ENCODE measurements at places on chromosomes 2 and 18. TPM values are rescaled to one million over a fixed set of nuclear protein-coding genes. Genes with fewer than 3 reads are reported as not detected.

DNA sequence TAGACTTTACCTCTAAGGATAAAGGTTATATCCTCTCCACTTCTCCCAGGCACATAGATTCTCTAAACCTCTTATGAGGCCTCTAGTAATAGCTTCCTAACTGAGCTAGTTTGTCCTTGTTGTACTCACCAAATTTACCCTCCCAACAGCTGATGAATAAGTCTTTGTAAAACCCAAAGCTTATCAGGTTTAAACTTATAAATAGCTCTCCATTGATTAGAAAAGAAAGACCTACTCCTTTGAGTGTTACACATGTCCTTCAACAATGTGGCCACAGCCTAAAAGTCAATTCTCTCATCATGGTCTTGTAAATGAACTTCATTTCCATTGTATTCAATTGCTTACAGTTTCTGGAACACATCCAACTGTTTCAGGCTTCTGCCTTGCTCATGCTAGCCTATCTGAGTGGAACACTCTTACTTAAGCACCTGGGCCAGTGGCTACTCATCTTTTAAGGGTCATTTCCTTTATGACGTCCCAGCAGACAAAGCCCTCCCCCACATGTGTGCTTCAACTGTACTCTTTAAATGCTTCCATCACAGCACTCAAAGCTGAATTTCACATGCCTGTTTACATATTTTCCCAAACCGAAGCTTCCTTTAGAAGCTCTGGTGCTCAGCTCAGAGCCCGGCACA is 131.6 kb downstream of the CDH2 start:
- no peaks in the 10 kb centered on the region for H3K4me1 ChIP-seq
- no peak overlapping the region for H3K27ac ChIP-seq
- no peak for DNase-seq
- no peak overlapping the region for H3K4me3 ChIP-seq

Gene MC5R
- not detected for total RNA-seq

GRCh38 chr18:57811477-57812125 is 8.5 kb upstream of the ATP8B1 start:
- DNase-seq = no peak
- peaks cover 7% of the 10 kb centered on the region for H3K36me3 ChIP-seq
- no peak overlapping the region for H3K4me3 ChIP-seq
- no peaks in the 10 kb centered on the region for H3K4me1 ChIP-seq
- H3K27ac ChIP-seq = no peak overlapping the region

Gene TSHZ1
- total RNA-seq = 18.1 TPM

Gene CCDC68
- total RNA-seq = not detected

Measured in activated T-cell treated with anti-CD3 and anti-CD28 coated beads, Interleukin-2, amount 50 U/mL, for 72 hours (primary cell).